Activated CD4-positive, CD25-positive, alpha-beta regulatory T cell treated with anti-CD3 and anti-CD28 coated beads, Interleukin-2, amount 50 U/mL, for 24 hours (primary cell): ENCODE measurements at places on chromosomes 2 and 18.

DNA sequence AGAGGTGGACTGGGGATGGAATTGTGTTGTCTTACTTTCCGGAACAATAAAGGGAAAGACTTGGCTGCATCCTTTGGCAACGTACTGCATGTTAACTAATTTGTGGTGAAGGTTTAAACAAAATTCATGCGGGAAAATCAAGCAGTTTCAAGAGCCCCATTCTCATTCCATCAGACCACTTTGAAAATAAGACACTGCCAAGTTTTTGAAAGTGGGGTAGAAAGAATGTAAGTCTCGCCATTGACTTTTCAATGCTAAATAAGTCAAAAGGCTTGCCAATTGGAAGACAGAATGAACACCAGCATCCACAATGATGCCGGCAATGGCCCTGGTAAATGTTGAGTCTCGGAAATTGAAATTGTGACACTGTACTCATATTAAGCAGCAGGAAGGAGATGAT is 322.0 kb downstream of the RND3 start:
- ATAC-seq = no peak

DNA sequence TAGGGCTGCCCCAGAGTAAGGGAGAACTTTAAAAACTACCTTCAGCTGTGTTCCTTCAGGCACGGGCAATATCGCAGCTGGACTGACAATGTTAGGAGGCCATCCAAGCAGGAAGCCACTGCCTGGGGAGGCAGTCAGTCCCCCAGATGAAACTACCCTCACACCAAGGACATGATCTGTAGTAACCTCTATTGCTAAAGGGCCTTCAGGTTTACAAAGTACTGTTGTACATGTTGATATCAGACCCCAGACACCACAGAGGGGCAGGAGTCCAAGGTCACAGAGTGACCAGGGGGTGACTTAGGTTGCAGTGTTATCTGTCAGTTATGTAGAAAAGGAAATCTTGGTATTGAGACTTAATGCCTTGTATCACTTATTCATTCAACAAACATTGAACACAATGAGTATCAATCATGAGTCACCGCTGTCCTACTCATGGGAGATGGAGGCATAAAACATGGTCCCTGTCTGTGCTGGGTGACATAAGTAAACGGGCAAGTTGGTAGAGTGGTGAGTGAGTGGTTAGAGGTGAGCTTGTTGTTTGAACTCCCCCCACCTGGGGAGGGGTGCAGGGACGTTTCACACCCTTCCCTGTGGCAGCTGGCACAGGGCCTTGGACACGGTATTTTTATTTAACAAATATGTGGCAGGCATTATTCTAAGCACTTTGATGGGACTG is 7.1 kb downstream of the CABLES1 start:
- peak; percentile 20 for ATAC-seq

DNA sequence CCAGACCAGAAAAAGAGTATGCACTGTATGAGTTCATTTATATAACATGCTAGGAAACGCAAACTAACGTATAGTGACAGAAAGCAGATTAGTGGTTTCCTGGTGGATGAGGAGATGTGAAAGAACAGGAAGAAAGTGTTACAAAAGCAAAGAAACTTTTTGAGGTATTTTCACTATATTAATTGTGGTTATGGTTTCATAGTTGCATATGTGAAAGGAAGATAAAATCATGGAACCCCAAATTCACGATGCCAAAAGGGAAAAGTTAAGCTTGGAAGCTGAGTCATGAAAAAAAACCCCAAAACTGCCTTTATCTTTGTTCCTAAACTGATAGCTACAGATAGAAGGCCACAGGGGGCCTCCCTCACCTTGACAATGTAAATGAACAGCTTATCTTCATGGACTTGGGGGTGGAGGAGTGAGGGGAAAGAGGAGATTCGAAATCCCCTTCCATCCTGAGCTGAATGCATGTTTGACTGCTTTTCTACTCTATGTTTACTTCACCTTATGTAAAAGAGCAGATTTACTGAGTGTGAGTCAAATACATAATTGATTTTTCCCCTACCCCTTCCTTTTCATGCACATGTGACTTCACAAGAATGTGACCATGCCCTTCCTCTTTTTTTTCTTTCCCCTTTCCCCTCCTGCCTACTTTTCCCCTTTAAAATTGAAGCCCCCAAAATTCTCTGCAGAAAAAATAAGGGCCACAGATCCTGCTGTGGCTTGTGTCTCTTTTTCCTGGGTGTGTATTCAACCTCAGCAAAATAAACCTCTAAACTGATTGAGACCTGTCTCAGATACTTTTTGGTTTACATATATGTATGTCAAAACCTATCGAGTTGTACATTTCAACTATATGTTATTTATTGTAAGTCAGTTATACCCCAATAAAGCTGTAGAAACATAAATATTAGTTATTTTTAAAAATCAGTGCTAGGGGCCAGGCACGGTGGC is 100.1 kb upstream of the TLK1 start:
- ATAC-seq = peak; percentile 51

DNA sequence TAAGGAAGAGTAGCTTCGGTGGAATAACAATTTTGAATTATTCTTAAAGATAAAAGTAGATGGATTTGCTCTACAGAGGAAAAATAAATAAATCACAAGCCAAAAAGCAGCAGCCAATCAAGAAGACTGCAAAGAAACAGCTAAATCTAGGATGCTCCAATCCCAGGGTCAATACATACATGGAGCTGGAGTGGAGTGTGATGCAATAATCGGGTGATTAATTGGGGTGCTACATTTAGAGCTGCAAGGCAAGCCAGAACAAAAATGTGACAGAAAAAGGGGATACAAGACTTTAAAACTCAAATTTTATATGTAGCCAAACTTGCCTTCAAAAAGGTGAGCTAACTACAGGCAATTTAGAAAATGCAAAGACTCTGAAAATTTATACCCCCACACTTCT is 215.8 kb downstream of the TCF4 start:
- ATAC-seq = no peak

DNA sequence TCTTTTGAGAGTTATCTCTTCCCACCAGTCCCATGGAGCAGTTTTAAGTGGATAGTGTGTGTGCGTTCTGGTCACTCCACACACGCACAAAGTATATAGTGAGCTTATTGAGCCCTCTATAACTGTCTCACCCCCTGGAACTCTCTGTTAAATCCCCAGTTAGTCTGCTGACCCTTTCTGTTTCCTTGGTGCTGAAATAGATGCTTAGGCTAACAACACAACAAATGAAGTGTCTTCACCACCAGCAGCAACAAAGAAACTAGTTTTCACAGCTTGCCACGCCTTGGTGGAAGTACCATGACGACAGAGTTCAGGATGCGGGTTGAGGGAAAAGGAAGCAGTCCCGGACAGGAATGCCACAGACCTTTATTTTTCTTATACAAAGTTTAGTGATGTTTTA is 203.5 kb upstream of the TMEFF2 start:
- ATAC-seq = no peak

DNA sequence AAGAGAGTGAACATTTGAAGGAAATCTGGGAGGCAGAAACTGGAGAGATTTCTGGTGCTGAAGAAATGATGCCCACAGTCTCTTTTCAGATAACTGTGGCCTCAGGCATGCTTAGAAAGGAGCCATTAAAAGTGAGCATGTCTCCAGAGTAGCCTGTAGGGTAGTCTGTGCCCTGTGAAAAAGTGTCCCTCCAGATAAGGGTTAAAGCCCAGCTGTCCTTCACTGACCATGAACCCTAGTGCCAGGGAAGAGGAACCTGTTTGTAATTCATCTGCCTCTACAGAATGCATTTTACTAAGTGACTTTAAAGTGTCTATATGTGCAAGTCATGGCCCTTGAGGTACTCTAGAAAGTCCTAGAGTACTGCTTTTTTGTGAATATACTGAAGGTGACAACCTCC is 30.5 kb upstream of the EHBP1 start:
- no peak for ATAC-seq

GRCh38 chr2:146677280-146677679 is 1167.5 kb upstream of the ACVR2A start:
- ATAC-seq = no peak

- ATAC-seq = no peak
Measured at GRCh38 chr2:19631871-19632270, 269.9 kb downstream of the TTC32 start.

DNA sequence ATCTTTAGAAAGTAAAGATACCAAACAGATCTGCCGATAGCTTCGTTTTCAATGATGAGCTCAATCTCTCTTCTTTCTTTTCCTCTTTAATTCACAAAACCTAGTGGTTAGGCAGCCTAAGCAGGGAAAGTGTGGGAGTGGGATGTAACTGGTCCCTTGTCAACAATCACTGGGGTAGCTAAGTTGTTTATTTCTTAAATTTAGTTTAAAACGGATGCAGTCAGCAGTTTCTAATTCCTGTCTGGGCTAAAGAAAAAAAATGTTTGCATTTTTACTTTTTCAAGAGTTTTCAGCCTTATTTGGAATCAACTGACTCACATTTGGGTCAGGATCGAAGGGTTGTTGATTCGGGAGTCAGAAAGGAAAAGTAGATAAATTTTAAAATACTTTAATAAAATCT is 137.7 kb upstream of the TACR1 start:
- no peak for ATAC-seq

DNA sequence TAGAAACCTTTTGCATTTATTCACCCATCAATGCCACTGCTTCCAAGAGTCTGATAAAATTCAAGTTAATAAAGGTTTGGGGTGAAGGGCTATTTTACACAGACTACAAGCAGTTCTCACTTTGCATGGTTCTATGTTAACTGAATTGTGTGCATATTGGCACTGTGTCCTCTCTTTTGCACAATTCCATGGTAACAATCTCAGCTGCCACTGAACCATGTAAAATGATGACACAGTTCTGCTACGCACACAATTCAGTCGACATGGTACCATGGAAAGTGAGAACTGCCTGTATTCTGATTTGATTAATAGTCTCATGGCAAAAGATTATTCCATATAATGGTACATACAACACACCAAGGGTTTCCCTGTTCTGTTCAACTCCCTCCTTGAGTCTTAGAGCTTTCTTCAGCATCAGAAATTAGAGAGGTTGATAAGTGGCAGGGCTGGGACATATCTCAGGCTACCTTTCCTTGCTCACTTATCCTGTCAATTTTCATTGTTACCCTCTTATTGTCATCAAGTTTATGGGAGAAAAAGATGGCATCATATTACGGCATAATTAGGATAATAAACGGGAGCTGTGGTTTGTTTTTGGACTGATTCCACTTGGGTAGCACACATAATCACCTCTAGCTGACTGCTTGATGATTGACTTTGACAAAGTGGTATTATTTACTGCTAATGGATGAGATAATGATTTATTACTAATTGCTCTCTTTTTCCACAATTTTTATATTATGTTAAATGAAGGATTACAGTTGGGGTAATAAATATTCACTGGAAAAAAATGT is 139.3 kb upstream of the CREB1 start:
- ATAC-seq = no peak

- ATAC-seq = no peak
Measured at GRCh38 chr2:52934323-52934898, 833.2 kb upstream of the CHAC2 start.

DNA sequence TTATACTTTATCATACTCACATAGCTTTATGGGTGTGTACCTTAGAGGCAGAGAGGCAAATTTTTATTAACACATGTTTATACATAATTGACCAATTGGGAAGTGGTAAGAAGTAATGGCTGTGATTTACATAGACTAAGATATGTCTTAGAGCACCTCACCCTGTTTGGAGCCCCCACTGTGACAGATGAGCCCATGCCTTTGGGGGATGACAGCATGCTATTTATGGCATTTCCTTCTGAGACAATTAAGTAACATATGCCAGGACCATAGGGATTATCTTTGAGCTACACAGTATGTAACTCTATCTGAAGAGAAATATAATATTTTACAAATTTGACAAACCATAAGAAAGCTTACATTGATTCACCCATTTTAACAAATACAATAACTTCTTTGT is 1655.3 kb upstream of the ACVR2A start:
- ATAC-seq = no peak

DNA sequence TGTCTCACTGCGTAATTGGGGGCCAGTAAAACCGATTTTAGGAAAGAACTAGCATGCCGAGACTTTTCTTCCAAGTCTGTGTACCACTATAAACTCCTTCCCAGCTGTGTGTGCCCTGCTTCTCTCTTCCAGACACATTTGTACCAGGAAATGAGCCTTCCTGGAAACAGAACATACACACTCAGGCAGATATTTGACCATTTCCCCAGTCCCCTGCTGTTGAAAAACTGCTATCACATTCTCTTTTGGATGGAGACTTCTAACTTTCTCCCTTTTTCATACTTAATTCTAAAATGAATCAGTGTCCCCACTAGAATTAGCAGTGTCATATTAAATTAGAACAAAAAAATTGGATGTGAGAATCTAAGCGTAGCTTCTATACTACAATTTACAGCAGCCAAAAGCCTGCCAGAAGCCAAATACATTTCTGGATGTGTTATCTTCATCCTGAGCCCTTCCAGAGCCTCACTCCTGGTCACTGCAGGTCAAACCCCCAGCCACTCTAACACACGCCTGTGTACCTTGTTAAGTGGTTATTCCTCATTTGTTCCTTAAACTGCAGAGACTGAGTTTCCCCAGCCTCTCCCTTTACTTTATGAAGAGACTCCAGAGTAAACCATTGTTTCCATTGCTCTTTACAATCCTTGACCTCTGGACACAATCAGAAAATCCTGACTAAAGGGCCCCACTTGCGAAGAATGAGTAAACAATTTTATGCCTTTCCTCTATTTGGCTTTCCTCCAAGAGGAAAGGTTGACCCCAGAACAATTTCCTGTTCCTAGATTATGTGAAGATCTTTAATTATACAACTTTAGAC is 20.4 kb downstream of the DSG4 start:
- ATAC-seq = no peak

- ATAC-seq = no peak
Measured at GRCh38 chr18:10789180-10789579, 263.4 kb downstream of the NAPG start.

DNA sequence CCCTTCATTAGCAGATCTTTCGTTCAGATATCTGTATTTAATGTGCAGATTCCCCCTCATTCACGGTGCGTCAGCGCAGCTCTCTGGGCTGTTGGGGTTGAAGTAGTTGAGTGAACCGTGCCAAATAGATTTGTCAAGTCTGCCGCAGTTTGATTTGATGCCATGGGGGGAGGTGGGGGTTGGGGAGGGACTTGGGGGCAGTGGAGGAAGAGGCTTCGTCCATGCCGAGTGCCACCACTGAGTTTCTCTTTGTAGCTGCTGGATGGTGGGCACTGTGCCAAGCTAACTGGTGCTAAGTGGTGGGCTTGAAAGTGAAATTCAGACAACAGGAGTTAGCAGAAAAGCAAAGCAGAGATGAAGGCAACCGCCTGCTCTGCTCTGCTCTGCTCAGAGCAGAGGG is 47.9 kb downstream of the NRP2 start:
- ATAC-seq = no peak

- no peak for ATAC-seq
Measured at GRCh38 chr18:60549338-60549960, 176.9 kb upstream of the MC4R start.

GRCh38 chr18:13306583-13306982 is 88.0 kb downstream of the LDLRAD4 start:
- ATAC-seq = no peak

- ATAC-seq = peak; percentile 17
Measured at GRCh38 chr2:174595116-174595809, 2.3 kb downstream of the WIPF1 start.
